ENCODE measurements at places on chromosomes 3 and 15.

- no peak for DNase-seq
These were observed 2.0 kb upstream of the TNIK start for GRCh38 chr3:171462224-171462623.

GRCh38 chr3:16181361-16181760, 6.9 kb downstream of the GALNT15 start:
- DNase-seq, result no peak

- DNase-seq, result no peak
These were observed 69.5 kb downstream of the LRRC49 start for GRCh38 chr15:70962084-70962483.

DNA sequence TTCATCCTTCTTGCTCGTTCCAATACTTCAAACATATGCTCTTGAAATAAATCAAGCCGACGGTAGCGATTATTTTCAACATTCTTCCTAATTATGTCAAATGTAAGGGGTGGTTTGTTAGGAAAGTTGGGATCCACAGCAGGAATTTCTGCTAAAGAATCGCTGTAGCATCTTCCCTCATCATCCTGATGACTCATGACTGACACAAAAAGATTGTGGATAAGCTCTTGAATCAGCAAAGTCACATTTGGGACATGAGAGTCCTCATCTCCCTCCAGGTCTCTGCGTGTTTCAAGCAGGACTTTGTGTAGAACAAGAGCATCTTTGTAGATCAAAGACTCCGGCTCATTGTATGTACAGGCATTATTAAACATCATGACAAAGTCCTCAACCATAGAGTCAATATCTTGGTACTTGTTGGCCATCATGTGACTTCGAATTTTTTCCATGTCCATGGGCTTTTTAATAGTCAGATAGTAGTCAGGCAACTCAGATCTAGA, 73.0 kb downstream of the UQCC5 start:
- DNase-seq, result no peak

GRCh38 chr3:133573629-133574194, at the start of gene CDV3:
CDV3 (plus strand) TSS chr3:133573686; CDS start chr3:133574045, 359 bp downstream.
- DNase-seq, result no peak

- DNase-seq, result no peak
These were observed 129.8 kb upstream of the CPNE4 start for GRCh38 chr3:132164469-132165092.

DNA sequence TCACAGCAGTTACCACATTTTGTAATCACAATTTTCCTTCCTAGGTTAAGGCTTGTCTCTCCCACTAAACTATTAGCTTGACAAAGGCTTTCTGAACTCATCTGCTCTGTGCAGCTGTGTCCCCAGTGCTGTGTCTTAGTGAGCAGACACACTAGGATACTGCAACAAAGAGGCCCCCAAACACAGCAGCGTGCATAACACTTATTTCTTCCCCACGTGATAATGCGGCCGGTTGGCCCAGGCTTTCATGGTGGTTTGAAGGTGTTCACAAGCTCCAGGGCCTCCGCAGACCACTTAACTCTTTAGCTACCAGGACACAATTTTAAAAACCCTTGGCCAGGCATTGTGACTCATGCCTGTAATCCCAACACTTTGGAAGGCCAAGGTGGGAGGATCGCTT, 2.2 kb upstream of the HDAC11 start:
- no peak for DNase-seq

GRCh38 chr15:88663141-88663621, 24.4 kb downstream of the ISG20 start:
- peak; percentile 17 for DNase-seq

DNA sequence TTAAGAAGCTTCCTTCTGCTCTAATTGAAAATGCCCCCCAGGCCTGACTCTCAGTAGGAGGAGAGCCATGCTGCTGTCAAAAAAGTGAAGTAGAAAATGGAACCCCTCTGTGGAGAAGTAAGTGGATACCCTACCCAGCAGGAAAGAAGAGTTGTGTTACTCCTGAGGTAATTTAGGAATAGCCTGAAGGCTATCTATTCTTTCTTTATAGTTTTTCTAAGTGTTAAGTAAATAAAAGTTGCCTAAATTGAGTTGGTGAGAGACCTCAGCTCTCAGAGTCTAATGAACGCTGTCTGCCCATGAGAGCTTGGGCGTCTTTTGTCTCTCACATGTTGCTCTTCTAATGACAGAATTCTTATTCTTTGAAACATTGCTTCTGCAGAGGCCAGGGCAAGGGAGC, 116.2 kb downstream of the NSUN3 start:
- DNase-seq, result no peak

- no peak for DNase-seq
These were observed 10.0 kb upstream of the INO80 start for GRCh38 chr15:41125931-41126642.

DNA sequence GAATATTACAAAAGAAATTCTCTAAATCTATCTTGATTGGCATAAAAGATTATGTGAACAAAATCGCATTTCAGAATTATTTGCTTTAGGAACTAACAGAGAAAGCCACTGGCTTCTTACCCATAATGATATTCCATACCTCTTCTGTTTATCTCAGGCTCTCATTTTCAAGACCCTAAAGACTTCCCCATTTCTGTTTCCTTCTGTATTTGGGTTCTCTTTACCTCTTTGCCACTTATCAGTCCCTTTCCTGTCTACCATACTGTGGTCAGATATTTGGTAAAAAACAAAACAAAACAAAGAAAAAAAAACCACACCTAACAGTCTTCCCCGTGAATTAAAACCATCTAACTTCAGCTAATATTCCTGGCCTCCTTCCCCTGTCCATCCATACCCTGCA, 108.5 kb downstream of the LRRC28 start:
- DNase-seq, result no peak

- no peak for DNase-seq
These were observed 148.4 kb downstream of the B3GALNT1 start for GRCh38 chr3:160956785-160957184.

DNA sequence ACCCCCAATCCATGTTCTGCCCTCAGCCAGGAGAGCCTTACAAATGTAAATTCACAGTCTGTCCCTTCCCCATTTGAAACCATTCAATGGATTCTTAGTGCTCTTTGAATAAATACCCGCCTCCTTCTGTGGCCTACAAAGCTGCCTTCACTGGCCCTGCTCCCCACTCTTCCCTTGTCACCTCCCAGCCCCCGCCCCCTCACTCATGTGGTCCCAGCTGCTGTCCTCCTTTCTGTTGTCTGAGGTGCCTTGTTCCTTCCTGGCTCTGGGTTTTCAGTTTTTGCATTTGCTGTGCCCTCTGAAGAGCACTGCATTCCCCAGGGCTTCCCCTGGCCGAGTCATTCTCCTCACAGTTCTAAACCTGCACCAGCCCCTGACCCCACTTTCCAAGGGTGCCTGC, 3.2 kb downstream of the EFCAB12 start:
- no peak for DNase-seq

- no peak for DNase-seq
These were observed 34.4 kb downstream of the FAM43A start for GRCh38 chr3:194720048-194720447.

DNA sequence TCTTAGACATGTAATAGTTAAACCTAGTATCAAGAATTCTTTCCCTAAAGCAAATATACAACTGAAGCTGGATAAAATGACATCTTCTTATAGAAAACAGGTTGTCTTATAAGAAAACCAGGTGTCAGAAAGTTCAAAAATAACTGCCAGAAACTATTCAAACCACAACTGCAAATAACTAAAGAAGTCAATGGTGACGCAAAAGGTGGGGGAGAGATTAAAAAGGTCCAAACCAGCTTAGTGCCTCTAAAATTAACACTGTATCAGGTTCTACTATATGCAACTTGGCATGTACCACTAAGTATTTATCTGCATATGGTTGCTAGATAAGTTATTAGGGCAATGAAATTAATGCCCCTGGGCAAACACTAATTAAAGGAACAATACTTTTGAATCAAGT, 136.8 kb downstream of the TBL1XR1 start:
- no peak for DNase-seq

GRCh38 chr3:4943549-4943948, 35.7 kb upstream of the BHLHE40 start:
- no peak for DNase-seq

DNA sequence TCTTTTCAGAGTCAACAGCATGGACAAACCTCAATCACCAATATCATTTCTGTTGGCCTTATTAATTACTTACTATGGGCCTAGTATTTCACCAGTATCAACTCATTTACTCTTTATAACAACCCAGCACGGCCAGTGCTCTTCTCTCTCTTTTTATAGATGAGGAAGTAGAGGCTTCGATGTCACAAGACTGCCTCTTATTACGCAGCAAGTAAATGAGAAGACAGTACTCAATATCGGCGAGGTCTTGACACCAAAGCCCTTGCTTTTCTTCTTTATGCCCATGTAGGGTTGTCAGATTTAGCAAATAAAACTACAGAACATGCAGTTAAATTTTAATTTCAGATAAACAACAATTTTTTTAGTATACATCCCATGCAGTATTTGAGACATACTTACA, 99.0 kb upstream of the KCNMB2 start:
- DNase-seq, result no peak

GRCh38 chr15:74461847-74462511, 1.0 kb upstream of the UBL7 start:
- no peak for DNase-seq

- no peak for DNase-seq
These were observed 147.4 kb downstream of the ATP10A start for GRCh38 chr15:25715536-25716413.

DNA sequence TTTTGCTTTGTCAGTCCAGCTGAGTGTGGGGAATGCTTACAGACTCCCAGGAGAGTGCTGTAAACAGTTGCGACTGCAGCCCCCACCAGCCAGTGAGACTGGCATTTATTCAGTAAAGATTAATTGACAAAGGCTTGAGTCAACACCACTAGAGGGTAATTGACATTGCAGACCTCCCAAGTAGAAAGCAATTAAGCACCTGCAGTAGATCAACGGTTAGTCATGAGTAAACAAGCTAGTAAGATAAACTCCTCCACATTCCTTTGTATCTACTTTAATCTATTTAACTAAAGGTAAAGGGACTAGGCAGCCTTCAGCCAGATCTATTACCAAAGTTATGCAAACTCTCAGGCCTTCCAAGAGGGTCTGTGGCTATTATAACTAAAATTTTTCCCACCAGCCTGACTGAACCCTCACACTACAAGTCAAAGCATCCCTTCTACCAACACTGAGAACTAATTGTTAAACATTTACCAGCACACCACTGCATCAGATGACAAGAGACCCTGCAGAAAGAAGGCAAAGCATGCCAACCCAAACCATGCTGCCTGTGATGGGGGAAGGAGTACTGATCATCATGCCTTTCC, 30.5 kb upstream of the GALNT15 start:
- DNase-seq, result no peak

DNA sequence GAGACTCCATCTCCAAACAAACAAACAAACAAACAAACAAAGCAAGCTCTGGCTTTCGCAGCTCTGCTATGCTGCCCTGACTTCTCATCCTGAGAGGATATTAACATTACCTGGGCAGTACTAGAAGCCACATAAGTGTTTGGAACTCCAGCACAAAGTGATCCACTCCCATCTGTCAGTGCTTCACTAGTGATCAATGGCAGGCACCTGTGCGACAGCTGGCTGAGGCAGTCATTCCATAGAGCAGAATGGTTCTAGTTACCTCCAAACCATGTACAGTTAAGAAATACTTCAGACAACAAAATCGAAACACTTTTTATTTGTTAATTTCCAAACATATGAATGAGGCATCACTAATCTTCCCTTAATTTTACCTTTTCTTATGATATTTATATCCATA, 2.8 kb upstream of the MB21D2 start:
- DNase-seq, result no peak

- DNase-seq, result no peak
These were observed 14.4 kb upstream of the XYLB start for GRCh38 chr3:38332201-38332600.

DNA sequence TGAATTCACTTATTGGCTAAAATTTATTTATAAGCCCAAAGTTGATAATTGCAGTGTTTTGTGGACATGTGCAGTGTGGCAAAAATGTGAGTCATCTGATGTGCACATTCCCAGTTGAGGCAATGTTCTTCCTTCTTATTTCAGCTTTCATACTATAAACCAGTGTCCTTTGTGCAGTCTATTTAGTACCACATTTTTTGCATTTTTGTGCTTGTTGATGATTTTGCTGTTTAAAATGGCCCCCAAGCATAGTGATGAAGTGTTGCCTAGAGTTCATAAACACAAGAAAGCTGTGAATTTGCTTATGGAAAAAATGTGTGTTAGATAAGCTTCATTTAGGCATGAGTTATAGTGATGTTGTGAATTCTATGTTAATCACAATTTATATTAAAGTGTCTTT, 19.4 kb upstream of the IL20RB start:
- DNase-seq, result no peak

GRCh38 chr3:149658744-149659497, 1.1 kb upstream of the WWTR1 start:
- peak; percentile 72 for DNase-seq

GRCh38 chr15:42375252-42375651, 16.0 kb downstream of the CAPN3 start:
- DNase-seq, result no peak

GRCh38 chr3:64459711-64460110, 228.1 kb downstream of the ADAMTS9 start:
- no peak for DNase-seq

GRCh38 chr3:57949785-57950615, 58.2 kb upstream of the FLNB start:
- DNase-seq, result no peak

- DNase-seq, result no peak
These were observed 155.6 kb upstream of the ARRDC4 start for GRCh38 chr15:97804950-97805349.

DNA sequence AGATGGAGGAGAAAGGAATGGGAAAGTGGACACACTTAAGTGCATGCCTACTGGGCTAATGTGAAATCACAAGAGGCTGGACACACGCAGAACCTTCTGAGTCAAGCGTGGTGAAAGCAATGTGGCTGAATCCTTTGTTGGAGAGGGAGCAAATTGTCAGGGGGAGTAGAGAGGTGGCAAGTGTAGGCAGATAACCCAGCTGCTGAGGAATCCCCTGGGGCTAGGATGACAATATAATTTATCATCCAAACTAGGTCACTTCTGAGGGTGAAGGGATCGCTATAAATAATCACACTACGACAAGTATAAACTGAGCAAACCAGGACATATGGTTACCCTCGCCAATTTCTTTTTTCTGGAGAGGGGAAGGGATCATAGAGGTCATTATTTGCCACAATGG, 28.7 kb downstream of the TAMM41 start:
- no peak for DNase-seq

DNA sequence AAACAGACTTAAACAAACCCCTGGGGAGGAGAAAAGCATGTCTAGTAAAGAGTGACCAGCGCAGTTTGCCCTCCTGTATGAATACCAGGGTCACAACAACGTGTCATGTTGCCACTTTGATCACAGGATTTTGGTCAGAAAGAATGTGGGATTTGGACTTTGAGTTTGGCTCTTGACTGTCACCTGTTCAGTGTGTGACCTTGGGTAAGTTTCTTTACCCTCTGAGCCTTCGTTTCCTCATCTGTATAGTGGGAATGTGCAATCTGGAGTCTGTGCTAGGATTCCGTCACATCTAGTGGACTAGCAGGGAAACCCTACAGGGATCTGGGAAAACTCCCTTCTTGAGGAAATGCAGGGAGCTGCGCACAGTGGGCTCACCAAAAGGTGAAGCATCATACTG, 63.6 kb downstream of the CCNL1 start:
- DNase-seq, result no peak

GRCh38 chr3:46367811-46368210, 2.9 kb upstream of the CCR5 start:
- DNase-seq, result no peak

- no peak for DNase-seq
These were observed 225.8 kb upstream of the SLCO3A1 start for GRCh38 chr15:91627473-91628278.

Data from mesothelial cell of epicardium (in vitro differentiated cells).